ENCODE measurements at places on chromosomes 1 and 21.

DNA sequence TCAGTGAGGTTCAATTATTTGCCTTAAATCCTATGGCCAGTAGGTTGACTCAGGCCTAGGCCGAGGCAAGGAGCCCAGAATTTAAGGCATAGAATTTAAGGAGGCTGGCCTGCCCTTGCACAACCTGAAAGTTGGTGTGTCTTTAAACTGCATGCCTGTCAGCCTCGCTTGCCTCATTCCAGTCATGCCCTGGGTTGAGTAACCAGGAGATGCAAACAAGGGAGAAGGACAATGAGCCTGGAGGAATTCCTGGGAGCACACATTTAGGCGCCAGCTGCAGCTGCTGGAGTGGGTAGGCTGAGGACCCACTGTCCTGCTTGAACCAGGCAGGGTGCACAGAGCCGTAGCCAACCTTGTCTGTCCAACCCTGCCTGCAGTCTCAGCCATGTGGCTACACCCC is 11.7 kb downstream of the CD2 start:
- DNase-seq, result no peak

DNA sequence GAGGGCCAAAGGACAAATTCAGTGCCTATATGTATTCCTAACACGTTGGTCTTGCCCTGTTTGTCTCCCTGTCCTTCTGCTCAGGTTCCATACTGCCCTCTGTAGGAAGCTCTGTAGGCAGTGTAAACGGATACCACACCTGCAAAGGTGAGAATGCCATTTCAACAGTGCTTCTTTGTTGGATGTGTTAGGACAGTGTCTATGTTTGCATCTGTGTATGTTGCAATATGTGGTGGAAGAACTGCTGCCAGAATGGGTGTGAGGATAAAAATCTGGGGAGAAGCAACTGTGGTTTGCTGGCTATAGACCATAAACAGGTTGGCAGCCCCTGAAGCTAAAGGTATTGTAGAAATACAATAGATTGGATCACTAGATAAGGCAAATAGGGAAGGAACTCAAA is 113.1 kb upstream of the BMP8A start:
- no peak for DNase-seq

GRCh38 chr1:36884029-36884701 is 150.2 kb downstream of the GRIK3 start:
- no peak for DNase-seq

DNA sequence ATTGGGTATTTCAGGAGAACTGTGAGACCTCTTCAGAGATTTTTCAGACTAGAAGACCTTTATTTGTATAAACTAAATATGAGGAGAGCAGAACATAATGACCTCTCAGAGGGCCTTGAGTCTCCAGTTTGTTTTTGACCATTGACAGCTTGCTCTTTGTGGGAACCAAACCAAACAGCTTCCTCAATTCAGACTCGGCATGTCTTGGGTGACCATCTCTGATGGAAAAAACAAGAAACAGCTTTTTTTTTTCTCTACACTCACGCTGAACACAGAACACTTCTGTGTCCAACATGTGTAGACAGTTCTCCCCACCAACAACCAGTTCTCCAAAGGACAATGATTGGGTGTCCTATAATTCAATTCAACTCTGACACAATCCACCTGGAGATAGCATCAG is 11.5 kb downstream of the ATP1A4 start:
- peak; percentile 45 for DNase-seq

- peak; percentile 93 for DNase-seq
Measured at GRCh38 chr1:6602669-6603237, at the start of gene KLHL21. Gene KLHL21, minus strand, starts transcription at chr1:6602869. Its CDS starts 52 bp downstream, at chr1:6602817.

DNA sequence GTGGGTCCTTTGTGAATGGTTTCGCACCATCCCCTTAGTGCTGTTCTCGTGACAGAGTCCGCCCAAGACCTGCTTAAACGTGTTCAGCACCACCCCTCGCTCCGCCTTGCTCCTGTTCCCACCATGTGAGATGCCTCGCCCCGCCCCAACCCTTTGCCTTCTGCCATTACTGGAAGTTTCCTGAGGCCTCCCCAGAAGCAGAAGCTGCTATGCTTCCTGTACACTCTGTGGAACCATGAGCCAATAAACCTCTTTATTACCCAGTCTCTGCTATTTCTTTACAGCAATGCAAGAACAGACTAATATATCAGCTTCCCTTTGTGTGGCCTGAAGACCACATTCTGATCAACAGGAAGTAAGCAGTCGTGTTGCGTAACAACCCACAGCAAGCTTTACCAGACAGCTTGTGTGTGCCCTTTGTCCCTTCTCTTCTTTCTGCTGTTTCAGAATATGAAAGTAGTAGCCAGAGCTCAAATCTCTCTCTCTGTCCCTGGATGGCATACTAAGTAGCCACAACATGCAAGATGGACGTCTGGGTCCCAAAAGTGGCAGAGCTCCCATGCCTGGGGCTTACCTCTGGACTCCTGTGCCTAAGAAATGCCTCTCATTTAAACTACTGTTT is 14.1 kb downstream of the HENMT1 start:
- DNase-seq, result peak; percentile 92

GRCh38 chr1:99565606-99566289 is 80.2 kb upstream of the PALMD start:
- no peak for DNase-seq

DNA sequence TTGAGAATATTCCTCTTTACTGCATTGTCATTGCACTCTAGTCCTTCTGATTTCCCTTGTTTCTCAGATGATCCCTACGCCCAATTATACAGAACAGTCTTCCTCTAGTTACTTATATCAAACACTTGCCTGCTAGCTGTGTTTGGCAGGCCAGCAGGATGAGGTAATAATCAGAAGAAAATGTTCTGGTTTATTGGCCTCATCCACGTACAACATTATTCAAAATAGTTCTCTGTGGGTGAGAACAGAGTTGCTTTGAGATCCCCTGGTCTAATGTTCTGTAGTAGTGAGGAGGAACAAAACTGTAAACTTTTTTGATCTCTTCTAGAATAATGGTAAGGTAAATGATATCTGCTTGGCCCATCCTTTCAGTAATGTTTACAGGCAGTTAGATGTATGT is 22.3 kb upstream of the C1orf105 start:
- DNase-seq, result no peak

DNA sequence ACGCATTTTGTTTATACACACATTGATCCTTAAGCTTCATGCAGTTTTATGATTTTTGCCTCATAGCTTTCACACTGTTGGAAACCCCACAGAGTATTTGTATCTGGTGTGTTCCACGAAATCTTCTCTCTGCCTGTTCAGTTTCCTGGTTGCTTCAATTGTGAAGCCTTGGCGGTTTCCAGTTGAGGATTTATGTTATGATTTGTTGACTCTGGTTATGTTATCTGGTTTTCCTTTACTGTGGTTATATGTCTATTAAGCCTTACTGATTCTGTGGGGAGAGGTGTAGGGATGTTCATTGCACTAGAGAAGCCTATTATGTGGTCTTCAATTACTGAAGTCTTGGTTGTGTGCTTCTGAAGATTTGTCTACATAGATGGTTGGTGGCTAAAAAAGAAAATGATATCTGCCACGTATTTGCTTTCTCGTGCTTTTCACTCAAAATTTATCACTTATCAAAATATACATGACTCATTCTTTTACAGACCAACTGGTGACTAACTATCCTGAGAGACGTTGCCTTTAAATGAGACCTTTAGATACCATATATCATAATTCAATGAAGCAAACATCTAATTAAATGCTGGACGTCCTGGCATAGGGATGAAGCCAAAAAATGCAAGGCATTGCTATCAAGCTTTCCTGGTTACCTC is 488.0 kb upstream of the B3GALT2 start:
- DNase-seq, result no peak

GRCh38 chr1:97368296-97368695 is 552.5 kb downstream of the DPYD start:
- no peak for DNase-seq

- no peak for DNase-seq
Measured at GRCh38 chr1:167022384-167022783, 33.3 kb downstream of the MAEL start.

- DNase-seq, result no peak
Measured at GRCh38 chr1:178632653-178633052, 92.4 kb upstream of the RALGPS2 start.

DNA sequence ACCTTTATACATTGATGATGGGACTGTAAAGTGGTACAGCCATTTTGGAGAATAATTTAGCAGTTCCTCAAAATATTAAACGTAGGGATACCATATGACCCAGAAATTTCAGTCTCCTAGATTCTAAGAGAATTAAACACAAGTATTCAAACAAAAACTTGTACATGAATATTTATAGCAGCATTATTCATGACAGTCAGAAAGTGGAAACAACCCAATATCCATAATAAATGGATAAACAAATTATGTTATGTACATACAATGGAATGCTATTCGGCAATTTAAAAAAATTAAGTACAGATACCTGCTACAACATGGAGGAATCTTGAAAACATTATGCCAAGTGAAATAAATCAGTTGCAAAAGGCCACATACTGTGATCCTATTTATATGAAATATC is 16.9 kb upstream of the DDX59 start:
- no peak for DNase-seq

- DNase-seq, result no peak
Measured at GRCh38 chr1:230464671-230465070, 38.5 kb upstream of the PGBD5 start.

DNA sequence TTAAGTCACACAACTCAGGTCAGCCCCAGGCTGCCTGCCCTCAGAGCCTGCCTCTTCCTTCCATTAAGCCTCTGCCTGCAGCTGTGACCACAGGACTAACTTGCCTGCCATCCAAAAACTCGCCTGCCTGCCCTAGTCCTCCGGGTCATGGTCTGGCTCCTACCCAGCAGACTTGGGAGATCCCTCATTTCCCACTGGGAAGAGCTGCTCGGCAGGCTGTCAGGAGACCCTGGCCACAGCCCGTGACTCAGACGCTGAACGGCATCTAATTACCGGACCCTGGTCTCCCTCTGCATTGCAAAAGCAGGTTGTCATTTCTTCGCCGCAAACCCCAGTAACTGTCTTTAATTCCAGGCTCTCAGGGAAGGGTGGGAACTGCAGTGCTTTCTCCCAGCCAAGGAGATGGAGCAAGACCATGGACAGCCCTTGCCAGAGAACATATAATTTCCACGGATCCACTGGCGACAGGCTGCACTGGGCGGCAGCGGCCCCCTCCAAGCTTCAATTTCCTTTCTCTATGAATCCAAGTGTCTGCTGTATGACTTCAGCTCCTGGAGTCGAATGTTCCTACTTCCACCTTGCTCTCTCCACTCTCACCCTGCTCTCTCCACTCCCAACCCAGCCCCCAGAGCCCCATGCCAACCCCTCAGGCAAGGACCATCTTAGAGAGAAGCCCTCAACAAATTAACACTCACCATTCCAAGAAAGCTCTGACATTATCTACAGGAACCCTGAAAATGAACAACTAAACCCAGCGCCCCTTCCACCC is 20.4 kb downstream of the OLFML2B start:
- DNase-seq, result no peak

DNA sequence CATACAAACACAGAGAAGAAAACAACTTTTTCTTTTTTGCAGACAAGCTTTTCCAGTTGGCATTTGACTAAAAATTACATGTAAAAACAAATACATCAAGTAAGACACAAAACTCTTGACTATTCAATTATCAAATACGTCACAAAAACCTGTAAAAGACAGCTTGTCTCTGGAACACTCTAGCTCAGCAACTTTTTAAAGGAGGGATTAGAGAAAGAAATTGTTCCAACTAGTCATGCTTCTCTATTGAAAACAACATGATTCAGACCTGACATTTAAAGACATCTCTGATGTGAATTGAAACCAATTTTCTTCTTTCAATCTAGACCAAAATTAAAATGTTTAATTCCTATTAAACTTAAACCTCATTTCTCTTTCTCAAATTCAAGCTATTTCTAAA is 30.3 kb downstream of the SMYD3 start:
- no peak for DNase-seq

DNA sequence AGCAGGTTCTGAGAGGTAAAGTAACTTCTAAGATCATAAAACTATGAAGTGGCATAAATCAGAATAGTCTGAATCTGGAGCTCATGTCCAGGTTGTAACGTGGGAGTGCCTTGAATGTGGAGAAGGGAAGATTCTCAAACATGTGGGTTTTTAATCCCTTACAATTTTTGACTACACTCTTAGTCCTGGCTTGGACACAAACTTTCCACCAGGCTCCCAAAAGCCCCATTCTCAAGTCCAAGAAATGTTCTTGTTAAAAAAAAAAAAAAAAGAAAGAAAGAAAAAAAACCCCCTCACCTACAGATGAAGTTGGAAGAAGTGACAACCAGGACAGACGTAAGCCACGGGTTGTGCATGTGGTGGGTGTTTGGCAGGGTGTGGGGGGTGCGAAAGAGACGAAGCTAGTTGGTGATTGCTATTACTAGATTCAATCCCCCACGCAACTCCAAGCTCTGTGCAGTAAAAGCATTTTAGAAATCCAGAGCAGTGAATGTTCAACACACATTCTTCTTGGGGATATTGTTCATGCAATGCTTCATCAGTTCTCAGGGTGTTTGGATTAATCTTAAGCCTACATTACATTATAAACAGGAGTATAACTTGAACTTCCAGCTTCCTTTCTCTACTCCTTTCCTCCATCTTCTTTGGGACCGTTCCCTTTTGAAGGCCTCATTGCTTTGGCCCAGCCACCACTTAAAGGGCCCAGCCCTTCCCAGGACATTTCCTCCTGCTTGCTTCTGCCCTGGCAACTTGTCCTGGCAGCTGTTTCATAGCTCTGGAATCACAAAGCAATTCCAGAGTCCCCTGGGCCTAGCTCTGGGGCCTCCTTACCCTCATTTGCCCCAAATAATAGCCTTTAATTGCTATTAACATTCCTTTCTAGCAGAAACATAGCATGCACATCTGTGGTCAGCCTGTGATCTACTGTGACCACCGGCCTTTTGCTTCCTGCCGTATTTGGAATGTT is 41.8 kb downstream of the PHC2 start:
- no peak for DNase-seq

- DNase-seq, result no peak
Measured at GRCh38 chr1:62294261-62294660, 25.0 kb downstream of the KANK4 start.

GRCh38 chr1:97091679-97092078 is 370.1 kb downstream of the PTBP2 start:
- no peak for DNase-seq

DNA sequence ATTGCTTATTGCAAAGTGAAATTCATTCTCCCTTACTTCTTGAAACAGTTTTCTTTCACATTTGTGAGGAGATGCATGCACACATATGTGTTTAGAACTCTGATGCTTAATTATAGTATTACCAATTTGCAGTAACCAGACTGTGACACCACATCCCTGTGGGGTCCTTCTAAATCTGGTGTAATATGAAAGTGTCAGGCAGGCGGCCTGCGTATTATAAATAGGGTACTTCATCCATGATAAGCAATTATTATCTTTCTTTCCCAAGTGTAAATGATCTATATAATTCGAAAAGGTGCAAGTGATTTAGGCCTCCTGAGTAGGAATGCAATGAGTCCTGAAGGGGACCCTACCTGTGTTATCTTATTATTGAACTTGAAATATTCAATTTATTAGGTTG is 876 bp downstream of the EFCAB7 start:
- no peak for DNase-seq

- no peak for DNase-seq
Measured at GRCh38 chr1:224859651-224860050, 69.8 kb upstream of the DNAH14 start.

DNA sequence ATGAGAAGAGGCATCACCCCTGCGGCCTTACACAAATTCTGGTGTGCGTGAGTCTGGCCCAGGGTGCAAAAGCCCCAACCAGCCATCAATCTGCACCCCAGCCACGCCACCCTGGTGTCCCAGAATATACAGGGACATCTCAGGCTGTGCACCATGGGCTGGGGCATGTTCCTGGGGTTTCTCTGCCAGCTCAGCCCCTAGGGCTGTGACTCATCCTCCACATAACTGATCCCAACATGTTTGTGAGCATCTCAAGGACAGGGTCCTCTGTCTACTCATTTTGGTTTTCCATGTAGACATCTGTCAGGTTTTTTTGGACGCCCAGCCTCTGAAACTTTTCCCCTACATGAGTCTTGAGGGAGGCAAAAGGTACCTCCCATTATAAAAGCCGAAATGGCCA is 511 bp downstream of the ZNF683 start:
- DNase-seq, result no peak
